ENCODE measurements at places on chromosomes 4 and X.

- DNase-seq = no peak
Measured at GRCh38 chr4:121771869-121772268, 6.9 kb upstream of the SMIM43 start.

DNA sequence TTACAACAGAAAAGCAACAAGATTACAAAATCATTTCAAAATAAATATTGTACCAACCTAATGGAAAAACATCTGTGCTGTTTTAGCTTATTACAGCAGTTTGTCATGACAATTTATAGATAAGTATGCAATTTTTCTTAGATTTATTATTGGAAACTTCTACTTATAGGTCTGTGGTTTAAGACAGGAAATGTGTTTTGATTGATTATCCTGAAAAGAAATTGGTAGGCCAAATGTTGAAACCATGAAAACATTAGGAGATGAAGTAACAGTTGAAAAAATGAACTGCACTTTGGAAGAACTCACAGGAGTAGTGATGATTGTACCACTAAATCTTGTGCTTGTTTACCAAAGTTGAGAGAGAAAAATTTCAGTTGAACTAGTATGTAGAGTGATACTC is 162.2 kb upstream of the GIMD1 start:
- DNase-seq = no peak

DNA sequence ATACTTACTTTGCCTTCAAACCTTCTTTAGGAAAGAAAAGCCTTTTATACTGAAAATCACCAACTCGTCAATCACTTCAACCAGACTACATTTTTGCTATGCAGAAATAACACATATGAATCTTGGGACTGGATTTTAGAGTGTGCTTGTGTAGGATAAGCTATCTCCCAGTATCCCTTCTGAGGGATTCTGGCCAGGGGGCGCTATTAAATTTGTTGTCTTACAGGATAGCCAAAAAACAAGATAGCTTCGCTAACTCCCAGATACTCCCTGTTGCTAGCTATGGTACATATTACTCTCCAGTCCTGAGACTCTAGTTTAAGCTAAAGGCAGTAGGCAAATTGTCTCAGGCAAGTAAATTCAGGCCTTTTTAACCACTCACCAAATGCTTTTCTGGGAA is 167.2 kb downstream of the LHFPL1 start:
- DNase-seq = no peak

- DNase-seq = no peak
Measured at GRCh38 chrX:139178980-139179379, 351.6 kb upstream of the F9 start.

- no peak for DNase-seq
Measured at GRCh38 chrX:137988470-137988869, 422.5 kb downstream of the ZIC3 start.

DNA sequence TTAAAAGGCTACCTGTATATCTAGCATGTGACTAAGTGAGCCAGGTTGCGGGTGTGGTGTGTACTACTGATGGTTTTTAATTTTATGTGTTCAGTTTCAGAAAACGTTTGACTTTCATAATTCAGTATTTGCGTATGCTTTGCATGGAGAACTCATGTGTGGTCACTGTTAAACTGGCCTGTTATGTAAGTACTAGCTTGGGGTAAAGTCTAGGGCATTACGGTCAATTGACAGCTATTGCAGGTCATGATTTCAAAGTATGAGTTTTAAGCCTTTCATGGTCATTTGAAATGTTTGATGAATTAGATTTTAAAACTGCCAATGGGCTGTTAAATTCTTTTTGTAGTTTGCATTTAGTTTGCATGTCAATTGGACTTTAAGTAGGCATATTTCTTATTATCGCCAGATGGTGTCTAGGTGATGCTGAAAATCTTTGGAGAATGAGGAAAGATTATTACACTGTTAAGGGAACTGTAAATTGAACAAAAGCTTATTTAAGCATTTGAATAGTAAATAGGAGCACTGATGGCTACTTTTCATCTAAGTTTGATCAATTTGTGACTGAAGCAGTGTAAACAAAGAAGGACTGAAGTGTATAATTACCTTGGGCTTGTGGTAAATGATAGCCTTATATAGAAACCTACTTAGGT is 563.4 kb downstream of the DACH2 start:
- DNase-seq = no peak

DNA sequence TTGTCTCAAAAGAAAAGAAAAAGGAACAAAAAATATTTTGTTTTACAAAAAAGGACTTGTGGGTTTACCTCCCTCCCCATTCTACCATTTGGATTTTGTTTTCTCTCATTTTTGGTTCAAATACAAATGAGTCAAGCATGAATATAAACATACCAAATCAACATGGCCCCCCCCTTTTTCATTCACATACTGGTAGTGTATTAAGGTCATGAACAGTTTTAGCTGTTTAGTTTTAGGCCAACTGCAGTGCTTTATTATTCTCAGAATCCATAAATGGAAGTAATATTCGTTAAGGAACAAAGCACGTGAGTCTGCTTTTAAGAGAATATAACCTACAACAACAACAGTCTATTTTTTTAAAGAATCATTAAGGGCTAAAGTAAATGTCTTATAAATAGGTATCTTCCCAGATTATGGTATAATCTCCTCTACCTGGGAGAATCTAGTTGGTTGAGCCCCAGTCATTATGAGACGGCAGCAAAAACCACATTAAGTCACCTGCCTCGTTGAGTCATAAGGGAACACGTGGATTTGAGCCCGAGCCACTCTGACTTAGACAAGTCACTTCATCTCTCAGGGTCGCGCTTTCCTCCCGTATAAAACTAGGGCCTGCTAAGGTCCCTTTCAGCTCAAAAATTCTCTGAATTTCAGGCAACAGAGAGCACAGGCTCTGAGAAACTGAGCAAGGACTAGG is 26.7 kb downstream of the BCLAF3 start:
- no peak for DNase-seq

DNA sequence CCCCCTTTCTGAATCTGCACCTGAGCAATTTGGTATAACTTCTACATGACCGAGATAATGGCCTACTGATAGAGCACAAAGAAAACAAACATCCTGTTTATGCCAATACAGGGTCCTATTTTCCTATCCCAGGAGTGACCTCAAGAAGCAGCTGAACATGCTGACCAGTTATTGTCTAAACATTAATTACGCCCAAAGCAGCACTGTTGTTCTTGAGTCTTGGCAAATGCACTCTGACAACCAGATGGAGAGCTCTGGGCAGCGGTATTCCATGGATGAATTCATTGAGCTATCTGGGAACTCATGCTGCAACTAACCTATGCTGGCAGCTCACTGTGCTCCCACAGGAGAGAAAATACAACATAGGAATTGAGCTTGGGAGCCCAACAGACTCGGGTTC is 52.6 kb downstream of the PCYT1B start:
- no peak for DNase-seq

- no peak for DNase-seq
Measured at GRCh38 chrX:109351557-109351956, 130.3 kb downstream of the GUCY2F start.

GRCh38 chr4:187019896-187020295 is 296.2 kb upstream of the FAT1 start:
- no peak for DNase-seq

GRCh38 chr4:72895408-72895807 is 174.1 kb downstream of the COX18 start:
- no peak for DNase-seq

DNA sequence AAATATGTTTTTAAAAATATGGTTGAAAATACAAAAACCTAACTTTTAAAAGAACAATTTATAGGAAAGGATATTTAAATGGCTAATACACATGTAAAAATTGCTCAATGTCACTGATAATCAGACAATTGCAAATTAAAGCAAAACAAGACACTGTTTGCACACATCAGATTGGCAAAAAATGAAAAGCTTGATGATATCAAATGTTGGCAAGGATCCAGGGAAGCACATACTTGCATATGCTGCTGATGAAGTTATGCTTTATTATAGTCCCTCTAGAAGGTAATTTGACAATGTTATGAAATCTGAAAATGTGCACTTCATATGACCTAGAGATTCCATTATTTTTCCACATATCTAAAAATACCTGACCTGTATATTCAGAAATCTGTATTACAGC is 45.7 kb upstream of the EPGN start:
- no peak for DNase-seq

DNA sequence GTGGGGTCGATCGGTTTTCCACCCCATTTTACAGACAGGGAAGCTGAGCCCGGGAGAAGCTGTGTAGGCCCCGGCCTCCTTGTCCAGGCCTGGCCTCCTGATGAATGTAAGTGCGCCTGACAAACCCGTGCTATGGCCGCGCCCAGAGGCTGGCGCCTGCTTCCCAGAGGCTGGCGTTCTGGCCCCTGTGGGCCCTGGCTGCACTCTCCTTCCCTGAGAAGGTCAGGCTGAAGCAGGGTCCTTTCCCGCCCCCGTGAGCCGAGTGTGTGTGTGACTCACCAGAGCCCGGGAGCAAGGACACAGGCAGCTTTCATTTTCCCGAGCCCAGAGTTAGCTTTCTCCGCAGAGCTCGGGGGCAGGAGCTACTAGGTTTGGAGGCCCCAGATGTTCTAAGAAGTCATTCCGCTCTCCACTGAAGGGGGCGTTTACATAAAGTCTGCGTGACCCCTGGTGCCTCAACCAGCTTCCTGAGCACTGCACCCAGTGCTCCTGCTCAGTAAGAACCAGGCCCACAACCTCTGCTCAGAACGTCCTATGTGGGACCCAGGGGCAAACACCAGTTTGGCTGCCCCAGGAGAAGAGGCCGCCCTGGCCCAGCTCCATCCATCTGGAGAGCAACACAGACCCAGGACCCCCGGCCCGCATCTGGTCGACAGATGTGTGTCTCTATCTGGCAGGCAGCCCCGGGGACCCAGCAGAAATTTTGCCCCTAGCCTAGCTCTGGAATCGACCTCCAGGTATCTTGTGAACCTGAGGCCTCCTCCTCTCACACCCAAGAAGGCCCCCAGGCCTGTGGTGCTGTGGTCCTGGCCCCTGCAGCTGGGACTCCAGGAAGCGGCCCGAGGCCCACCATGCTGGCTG is 13.6 kb downstream of the UVSSA start:
- DNase-seq = no peak

GRCh38 chr4:45944000-45944399 is 179.9 kb downstream of the GABRG1 start:
- DNase-seq = no peak

DNA sequence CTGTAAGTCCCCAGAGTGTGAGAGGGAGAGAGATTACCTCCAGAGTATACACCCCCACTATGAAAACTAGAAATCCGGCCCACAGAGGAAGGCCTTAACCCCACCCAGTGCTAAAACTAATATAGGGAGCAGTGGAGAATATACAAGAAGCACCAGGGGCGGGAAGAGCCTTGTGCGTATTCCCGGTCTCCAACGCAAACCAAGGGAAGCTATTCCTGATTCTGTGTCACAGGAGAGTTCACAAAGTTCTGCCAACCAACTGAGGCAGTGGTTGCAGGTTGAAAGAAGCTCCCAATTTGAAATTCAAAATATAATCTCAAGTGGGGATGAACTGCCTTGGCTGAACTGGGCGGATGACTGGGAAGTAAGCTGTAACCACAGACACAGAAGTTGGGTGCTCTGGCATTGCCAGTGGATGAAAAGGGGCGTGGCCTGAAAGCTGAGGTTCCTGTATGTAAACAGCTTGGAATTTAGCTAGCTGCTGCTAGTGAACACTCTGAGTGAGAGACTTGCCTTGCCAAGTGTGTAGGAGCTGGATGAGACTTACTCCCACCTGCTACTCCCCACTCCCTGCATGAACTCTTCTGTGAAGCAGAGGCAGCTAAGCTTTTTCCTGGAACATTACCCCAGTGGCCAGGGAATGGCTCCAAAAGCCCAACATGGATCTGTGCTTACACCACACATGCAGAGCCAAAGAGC is 32.7 kb downstream of the ELF2 start:
- no peak for DNase-seq

GRCh38 chr4:4704267-4704666 is 155.2 kb upstream of the MSX1 start:
- DNase-seq = no peak

DNA sequence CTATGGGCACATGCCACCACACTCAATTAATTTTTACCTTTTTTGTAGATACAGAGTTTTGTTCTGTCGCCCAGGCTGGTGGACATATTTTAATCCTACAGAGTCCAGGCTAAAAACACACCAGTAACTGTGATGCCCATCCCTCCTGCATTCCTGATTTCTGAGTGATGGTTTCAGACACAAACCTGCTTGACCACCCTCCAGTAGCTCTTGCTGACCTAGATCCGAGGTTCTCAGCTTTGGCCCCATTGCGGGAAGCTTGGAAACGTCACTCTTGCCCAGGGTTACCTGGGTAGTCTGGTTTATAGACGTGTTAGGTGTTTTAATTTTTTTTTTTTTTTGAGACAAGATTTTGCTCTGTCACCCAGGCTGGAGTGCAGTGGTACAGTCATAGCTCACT is 7.5 kb downstream of the CD99 start:
- no peak for DNase-seq

DNA sequence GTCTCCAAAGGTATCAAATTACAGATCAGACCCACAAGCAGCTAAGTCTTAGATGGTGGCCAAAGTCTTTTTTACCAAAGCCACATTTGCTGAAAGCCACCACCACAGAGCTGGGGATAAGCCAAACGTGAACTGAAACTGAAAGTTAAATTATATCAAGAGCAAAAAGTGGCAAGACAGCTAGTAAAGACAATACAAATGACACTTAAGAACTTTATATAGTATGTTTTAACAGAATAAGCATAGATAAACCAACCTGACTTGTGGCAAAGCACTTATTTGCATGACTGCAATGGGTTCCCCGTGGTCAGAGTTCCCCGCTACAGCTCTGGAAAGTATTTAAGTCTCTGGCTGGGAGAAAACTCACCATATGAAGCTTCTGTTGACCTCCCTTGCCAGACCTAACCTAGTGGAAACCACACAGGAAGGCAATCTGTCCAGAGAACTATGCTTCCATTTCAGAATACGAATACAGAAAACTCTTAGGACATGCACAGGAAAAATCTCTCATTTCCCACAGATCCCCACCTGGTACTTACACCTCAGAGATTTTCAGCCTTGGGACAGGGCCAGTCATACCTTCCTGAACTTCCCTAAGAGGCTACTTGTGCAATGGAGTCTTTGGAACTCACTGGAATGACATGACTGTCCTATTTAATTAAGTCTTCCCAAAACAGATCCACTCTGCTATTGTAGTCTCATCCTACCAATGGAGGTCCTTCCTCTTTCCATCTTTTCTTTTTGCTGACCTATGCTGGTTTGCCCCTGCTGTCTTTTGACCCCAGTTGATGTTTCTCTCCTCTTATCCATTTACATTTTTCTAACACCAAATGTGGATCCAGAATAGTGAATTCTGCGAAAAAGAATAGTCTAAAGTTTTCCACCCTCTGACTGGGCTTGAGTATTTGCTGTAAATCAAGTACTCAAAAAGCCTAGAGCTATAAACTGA is 225.1 kb downstream of the NR3C2 start:
- DNase-seq = peak; percentile 8

GRCh38 chrX:144293229-144293628 is 409.4 kb downstream of the UBE2NL start:
- no peak for DNase-seq

- DNase-seq = no peak
Measured at GRCh38 chr4:184306949-184307348, 89.3 kb upstream of the ENPP6 start.

Data from cerebellar nuclear complex (tissue), 1 donor.